ENCODE measurements at places on chromosomes 2 and 18.

- DNase-seq = no peak
Observed at GRCh38 chr2:20067992-20068584, 16.7 kb upstream of the LAPTM4A start.

- DNase-seq = no peak
Observed at GRCh38 chr2:217282531-217282930, 422.7 kb upstream of the TNP1 start.

GRCh38 chr18:44626807-44627206, 53.9 kb upstream of the SETBP1 start:
- no peak for DNase-seq

DNA sequence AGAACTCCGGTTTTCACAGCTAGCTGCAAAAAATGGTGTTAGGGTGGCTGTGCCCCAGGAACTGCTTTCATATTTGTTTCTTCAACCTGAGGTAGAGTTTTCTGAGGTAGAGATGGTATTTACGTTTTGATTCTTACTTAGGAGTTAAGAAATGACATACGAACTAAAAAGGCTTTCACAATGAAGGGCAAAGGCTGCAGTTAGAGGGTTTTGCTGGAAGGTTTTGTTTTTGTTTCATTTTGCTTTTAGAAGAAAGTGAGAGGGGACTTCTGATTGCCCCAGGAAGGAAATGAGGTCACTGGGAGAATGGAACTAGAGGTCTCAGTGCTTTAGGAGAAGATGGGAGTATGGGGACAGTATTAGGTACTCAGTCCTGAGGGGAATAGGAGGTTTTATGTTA, 15.5 kb downstream of the CDCA7 start:
- no peak for DNase-seq

- no peak for DNase-seq
Observed at GRCh38 chr2:235011929-235012631, 60.3 kb downstream of the SH3BP4 start.

GRCh38 chr2:196159221-196159892, 12.0 kb downstream of the STK17B start:
- no peak for DNase-seq

- no peak for DNase-seq
Observed at GRCh38 chr2:219947575-219947974, 320.1 kb downstream of the SLC4A3 start.

DNA sequence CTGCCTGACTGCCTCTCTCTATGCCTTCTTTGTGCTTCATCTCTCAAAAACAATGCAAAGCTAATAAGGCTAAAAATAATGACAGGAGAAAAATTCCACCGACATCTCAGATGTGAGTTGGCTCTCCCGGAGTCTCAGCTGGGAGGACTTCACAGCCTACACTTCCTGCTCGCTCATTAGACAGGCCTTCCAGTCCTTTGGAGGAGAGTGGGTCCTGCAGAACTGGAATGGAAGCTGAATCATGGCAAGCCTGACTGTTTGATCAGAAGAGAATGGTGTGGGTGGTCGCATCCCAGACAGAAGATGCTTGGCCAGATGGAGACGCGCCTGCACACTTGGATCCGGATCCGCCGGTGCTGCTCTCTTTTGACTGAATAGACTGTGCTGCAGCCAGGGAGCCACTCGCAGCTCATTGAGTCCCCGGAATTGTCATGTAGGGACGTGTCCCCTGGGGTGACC, 49.7 kb downstream of the TRIB2 start:
- no peak for DNase-seq

- DNase-seq = no peak
Observed at GRCh38 chr18:58860747-58861231, 3.9 kb upstream of the ZNF532 start.

DNA sequence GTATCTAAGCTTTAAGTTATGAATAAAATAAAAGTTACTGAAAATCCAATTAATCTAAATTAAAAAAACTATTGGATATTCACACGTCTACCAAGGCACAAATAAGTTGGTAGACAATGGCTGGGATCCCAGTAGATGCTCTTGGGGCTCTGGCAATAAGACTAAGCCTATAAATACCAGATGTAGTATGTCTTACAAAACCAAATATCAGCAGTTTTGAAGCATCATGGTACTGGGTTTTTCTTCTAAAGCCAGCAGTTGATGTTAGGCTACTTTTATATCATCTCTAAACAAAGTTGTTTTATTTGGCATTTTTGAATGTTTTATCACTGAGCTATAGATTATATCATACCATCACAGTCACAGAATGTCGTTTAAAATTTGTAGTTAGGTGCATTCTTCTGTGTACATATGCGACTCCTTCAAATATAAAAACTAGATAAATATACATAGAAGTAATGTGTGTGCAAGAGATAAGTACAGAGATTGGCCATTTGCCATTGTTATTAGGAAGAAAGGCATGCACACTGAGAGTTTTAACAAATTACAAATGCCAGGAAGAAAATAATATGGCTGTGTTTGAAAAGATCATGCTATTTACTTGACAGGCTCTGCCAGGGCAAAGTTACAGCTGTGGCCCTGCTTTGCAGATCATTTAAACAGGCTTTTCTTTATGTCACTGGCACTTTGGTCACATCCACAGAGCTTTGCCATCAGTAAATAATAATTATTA, 21.6 kb upstream of the TMEM17 start:
- DNase-seq = no peak

- DNase-seq = no peak
Observed at GRCh38 chr2:237673130-237674001, 46.0 kb downstream of the LRRFIP1 start.

- DNase-seq = no peak
Observed at GRCh38 chr2:238378230-238379095, 48.3 kb upstream of the ASB1 start.

- no peak for DNase-seq
Observed at GRCh38 chr2:135651717-135652116, 89.9 kb upstream of the UBXN4 start.

DNA sequence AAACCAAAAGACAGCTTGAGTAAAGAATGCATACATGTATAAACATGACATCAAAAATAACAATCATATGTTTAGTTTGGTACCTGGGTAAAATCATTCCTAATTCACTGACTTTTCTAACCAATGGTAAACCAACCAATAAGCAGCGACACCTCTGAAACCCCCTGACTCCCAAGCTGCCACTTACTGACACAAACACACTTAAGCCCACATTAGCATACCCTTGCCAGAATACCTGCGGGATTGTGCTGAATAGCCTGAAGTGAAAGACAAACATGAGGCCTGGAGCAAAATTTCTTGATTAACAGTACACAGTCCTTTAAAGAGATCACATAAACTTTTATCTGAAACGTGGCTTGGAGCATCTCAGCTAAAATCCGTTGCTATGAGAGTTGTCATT, 902.9 kb downstream of the TMEM182 start:
- no peak for DNase-seq

DNA sequence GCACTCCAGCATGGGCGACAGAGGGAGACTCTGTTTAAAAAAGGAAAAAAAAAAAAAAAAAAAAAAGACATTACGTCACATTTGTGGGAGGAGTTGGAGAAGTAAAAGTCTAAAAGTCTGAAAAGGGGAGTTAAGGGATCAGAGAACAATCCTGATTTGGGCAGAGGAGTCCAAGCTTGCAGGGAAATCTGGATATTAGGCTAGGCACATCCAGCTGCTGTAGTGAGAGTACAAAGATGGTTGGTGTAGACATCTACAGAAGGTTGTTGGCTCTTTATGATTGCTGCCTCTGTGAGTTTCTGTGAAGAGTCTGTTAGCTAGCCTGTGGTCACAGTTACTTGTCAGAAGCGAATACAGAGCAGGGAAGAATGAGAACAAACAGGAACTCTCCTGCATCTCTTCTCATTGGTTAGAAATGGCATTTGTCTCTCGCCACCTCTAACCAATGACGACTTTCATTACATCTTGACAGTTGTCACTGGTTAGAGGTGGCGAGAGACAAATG, 3.3 kb upstream of the OSBPL6 start:
- no peak for DNase-seq

DNA sequence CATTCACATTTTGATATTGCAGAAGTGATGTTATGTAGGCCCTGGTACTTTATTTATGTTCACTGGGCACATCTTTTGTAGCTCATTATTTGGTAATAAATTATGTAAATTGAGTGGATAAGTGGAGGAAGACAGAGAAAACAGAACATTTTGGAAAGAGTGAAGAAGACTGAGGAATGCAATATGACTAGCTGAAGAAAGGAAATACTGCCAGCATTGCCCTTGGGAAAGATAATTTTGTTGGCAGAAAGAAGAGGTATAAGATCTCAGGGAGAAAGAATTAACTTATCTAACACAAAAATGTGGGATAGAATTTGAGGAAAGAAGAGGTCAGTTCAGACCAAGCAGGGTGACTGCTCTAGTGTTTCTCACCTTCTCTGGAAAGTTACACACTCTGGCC, 118.8 kb downstream of the TTC27 start:
- DNase-seq = no peak

- DNase-seq = no peak
Observed at GRCh38 chr2:228630786-228631185, 449.3 kb upstream of the SPHKAP start.
